ENCODE measurements at places on chromosomes 5 and 9. TPM values are rescaled to one million over a fixed set of nuclear protein-coding genes. Genes with fewer than 3 reads are reported as not detected.

Gene C6
- not detected for total RNA-seq

Gene GABRP
- total RNA-seq, result not detected

Gene RRAGA
- total RNA-seq, result 45.0 TPM

Gene GRIN3A
- total RNA-seq, result not detected

Gene SLC6A3
- total RNA-seq, result 1.4 TPM

Gene PDE6A
- total RNA-seq, result not detected

Gene CER1
- total RNA-seq, result not detected

Gene PCDHA9
- not detected for total RNA-seq

Gene CCNO
- not detected for total RNA-seq

Gene ADAMTS16
- not detected for total RNA-seq

Gene IL9
- not detected for total RNA-seq

Gene PCDHB13
- total RNA-seq, result 0.09 TPM

- no peaks in the 10 kb centered on the region for H3K27me3 ChIP-seq
- H3K36me3 ChIP-seq, result peaks cover 28% of the 10 kb centered on the region
- peaks cover 21% of the 10 kb centered on the region for H3K4me1 ChIP-seq
- H3K27ac ChIP-seq, result no peak overlapping the region
Observed at GRCh38 chr5:126920291-126920690, 110.1 kb downstream of the MARCHF3 start.

DNA sequence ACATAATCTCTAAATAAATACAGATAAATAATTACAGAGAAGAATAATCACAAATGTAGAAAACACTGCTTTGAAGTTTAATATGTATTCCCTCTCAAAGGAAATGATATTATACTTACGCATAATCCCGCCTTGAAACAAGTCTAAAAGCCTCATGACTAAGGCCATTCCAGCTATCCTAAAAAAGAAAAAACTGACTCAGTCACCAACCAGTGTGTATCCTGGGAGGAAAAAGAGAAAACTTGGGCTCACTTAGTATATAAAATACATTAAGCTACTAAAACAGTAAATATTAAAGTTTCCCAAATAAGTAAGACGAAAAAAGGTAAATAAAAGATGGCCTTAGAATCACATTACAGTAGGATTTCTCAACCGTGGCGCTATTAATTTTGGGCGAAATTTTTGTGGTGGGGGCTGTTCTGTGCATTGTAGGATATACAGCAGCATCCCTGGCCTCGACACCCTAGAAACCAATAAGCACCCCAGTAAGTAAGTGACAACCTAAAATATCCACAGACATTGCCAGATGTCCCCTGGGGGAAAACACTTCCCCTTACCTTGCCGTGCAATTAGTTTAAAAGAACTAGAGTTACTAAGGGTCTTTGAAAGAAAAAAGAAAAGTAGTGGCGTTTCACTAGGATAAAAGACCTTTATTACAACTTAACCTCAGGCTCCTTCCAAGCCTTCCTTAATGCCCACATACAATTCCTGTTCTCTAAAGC lies 1.1 kb downstream of the HSPA9 start:
- no peaks in the 10 kb centered on the region for H3K27me3 ChIP-seq
- peak overlapping the region; percentile 92 for H3K4me3 ChIP-seq
- no peak for DNase-seq
- peaks cover 22% of the 10 kb centered on the region for H3K4me1 ChIP-seq
- H3K36me3 ChIP-seq, result peaks cover 53% of the 10 kb centered on the region

GRCh38 chr5:31598640-31599611 lies 40.0 kb upstream of the PDZD2 start:
- H3K4me3 ChIP-seq, result no peak overlapping the region
- peaks cover 5% of the 10 kb centered on the region for H3K27me3 ChIP-seq
- DNase-seq, result no peak
- no peaks in the 10 kb centered on the region for H3K36me3 ChIP-seq
- H3K27ac ChIP-seq, result no peak overlapping the region
- H3K4me1 ChIP-seq, result peaks cover 10% of the 10 kb centered on the region

GRCh38 chr9:110095161-110095595 lies 112.8 kb downstream of the C9orf152 start:
- H3K27ac ChIP-seq, result peak overlapping the region; percentile 24
- peaks cover 52% of the 10 kb centered on the region for H3K36me3 ChIP-seq
- H3K4me3 ChIP-seq, result no peak overlapping the region

GRCh38 chr5:42620579-42621216 lies 135.9 kb upstream of the CCDC152 start:
- H3K27ac ChIP-seq, result peak overlapping the region; percentile 91
- peak overlapping the region; percentile 56 for H3K4me3 ChIP-seq
- peaks cover 3% of the 10 kb centered on the region for H3K36me3 ChIP-seq
- peaks cover 47% of the 10 kb centered on the region for H3K4me1 ChIP-seq

DNA sequence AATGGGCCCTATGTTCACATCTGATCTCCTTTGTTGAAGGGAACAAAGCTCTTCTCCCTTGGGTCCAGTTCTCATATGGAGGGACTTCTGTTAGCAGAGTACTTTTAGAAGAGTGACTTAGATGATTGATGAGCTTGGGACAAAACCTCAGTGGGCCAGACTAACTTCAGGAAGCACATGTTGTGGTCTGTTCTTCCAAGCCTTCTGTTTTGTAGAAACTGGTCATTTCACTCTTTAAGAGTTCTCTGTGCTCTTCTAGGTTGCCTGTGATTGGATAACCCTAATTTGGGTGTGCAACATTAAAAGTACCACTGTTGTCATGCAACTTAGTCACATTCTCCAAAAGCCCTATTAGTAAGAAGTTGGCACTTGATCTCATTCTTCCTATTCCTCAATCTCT lies 183.5 kb upstream of the ACO1 start:
- H3K27me3 ChIP-seq, result no peaks in the 10 kb centered on the region
- no peaks in the 10 kb centered on the region for H3K36me3 ChIP-seq
- H3K27ac ChIP-seq, result no peak overlapping the region
- no peak overlapping the region for H3K4me3 ChIP-seq

- no peak for DNase-seq
- H3K4me3 ChIP-seq, result peak overlapping the region; percentile 77
- H3K27me3 ChIP-seq, result no peaks in the 10 kb centered on the region
- peak overlapping the region; percentile 80 for H3K27ac ChIP-seq
- no peaks in the 10 kb centered on the region for H3K36me3 ChIP-seq
- peaks cover 35% of the 10 kb centered on the region for H3K4me1 ChIP-seq
Observed at GRCh38 chr5:179533907-179534306, 16.4 kb upstream of the RUFY1 start.

- peaks cover 7% of the 10 kb centered on the region for H3K4me1 ChIP-seq
- no peaks in the 10 kb centered on the region for H3K36me3 ChIP-seq
- H3K4me3 ChIP-seq, result no peak overlapping the region
- H3K27me3 ChIP-seq, result no peaks in the 10 kb centered on the region
- H3K27ac ChIP-seq, result no peak overlapping the region
Observed at GRCh38 chr5:82054004-82054710, 82.3 kb downstream of the ATG10 start.

- no peak for DNase-seq
- H3K27ac ChIP-seq, result no peak overlapping the region
- H3K27me3 ChIP-seq, result no peaks in the 10 kb centered on the region
Observed at GRCh38 chr9:92666912-92667532, 2.9 kb downstream of the IPPK start.

DNA sequence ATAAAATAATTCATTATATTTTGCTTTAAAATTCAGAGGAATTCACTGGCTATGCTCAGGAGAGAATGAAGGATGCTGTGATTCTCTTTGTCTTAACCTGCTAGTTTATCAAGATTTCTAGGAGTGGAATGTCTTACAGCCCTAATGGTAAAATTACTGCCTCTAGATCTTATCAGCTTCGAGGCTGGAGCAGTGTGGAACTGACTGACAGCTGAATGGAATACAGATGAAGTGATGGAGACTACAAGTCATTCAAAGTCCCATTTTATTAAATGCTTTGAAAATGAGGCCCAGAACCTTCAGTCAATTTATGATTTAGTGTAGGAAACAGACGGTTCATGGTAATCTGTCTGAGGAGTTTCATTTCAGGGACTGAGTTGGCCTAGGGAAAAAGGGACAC lies 202.1 kb downstream of the RFX3 start:
- DNase-seq, result no peak
- H3K4me1 ChIP-seq, result no peaks in the 10 kb centered on the region
- H3K4me3 ChIP-seq, result no peak overlapping the region
- no peaks in the 10 kb centered on the region for H3K27me3 ChIP-seq

Data from activated B cell treated with CpG ODN at 0.5 μM for 24 hours (primary cell).